Stimulated activated CD8-positive, alpha-beta memory T cell treated with anti-CD3 and anti-CD28 coated beads, Interleukin-15, amount 100 ng/mL, for 4 hours (primary cell): ENCODE measurements at places on chromosomes 4 and X.
A peak's percentile ranks its signal among the peaks of the same experiment; 100 is the strongest.

DNA sequence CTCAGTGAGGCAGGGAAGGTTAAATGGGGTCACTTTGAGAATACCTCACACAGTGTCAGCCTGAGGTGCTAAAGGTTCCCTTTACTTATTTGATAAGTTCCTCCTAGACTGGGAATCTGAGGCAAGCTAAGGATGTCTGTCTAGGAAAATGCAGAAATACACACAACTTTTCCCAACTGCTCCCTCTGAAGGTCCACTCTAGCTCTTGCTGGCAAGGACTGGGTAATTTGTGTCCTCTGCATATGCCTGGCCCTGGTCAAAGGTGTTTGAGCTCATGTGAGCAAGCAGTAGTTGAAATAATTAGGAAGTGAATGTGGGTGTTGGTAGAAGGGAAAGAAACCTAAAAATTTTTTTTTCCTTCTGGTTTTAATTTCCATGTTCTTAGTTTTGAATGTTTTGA lies 21.3 kb downstream of the TXLNG start:
- no peak for DNase-seq

DNA sequence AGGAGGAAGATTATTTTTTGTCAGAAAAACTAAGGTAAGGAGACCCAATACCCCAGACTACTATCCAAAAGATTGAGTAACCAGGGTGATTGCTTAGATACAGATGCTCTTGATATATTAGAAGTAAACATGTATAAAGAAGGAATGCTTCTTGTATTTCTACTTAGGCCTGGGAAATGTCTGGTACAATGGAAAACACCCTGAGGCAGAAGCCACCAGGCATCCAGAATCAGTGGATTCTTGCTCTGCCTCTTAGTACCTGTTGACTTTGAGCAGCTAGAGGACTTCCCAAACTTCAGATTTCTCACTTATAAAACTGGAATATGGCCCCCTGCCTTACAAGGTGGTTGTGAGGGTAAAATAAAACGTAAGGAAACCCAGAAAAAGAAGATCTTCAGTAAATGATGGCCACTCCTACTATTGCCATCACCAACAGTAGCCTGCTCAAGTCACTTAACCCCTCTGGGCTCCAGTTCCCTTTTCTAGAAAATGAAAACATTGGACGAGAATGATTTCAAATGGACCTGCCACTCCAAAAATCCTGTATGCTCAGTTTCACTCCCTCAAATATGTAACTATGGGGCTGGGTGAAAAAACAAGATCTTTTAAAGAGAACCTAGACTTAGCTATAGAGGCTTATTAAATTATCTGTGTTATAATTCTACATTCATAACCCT lies 56.6 kb downstream of the AMELX start:
- no peak for DNase-seq

DNA sequence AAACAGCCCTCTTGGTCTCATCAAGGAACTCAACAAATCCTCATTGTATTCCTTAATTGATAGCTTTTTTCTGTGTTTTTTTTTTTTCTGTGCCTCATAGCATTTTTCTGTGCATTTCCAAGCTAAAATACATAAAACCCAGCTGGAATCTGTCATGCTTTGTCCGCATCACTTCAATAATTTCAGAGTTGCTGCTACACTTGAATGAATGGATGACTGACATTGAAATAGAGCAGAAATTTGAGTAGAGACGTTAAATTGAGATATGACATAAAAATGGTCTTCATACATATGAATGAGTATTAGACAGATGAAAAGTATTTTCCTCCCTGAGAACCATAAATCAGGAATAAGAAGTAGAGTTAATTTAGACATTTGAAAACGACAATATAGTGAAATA lies 593.2 kb downstream of the TMA16 start:
- DNase-seq: no peak

GRCh38 chr4:33062155-33062806 lies 2342.1 kb downstream of the PCDH7 start:
- DNase-seq: no peak

DNA sequence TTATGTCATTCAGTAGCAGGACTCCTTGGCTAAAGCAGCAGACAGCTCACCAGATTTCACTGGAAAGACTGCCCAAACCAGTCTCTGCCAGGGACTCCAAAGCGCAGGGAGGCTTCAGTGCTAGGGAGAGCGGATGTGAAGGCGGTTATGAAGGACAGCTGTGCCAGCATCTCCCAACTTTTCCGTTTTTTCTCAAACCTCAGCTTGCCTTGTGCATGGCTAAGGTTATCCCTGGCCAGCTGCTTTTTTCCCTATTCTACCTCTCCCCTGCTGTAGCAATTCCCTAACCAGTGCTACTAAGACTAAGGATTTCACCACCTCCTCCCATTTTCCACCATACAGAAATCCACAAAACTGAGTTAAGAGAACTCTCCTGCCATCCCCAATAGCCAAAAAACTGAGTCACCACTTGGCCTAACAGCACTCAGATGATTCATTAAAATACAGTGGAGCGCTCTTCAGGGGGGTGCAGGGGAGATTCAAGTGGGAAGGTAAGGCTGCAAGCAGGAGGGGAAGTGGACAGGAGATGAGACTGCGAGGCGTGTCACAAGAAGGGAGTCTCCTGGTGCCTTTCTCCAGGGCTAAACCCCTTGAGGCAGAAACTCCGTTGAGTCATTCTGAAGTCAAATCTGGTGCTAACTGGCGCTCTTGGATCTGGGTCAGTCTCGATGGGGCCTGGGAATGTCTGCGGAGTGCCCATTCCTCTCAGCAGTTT lies 90.7 kb downstream of the PALLD start:
- DNase-seq: no peak

- no peak for DNase-seq
Measured at GRCh38 chr4:61220556-61220955, 20.4 kb downstream of the ADGRL3 start.

GRCh38 chr4:87679449-87680169 lies 29.5 kb downstream of the DMP1 start:
- no peak for DNase-seq

DNA sequence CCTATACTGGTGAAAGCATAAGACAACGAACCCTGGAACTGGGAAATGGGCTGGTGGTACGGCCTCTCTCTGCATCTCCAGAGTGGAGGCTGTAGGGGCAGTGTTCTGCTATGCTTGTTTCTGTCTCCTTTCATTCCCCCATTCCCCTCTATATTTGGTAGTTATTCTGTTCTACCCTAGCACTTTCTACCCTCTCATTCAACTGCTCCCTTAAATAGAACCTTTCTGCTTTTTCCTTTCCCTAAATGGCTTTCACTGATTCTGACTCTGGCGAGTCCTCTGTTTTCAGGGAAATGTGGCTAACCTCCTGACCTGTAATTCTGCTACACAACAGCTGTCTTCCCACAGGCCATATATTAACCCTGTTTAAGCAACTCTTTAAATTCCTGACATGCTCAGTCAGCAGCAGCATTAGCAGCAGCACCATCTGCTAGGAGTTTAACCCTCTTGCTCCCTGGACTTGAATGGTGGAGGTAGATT lies 94.2 kb downstream of the CXCL13 start:
- DNase-seq: no peak

GRCh38 chrX:7334253-7334935 lies 186.4 kb upstream of the PUDP start:
- no peak for DNase-seq

DNA sequence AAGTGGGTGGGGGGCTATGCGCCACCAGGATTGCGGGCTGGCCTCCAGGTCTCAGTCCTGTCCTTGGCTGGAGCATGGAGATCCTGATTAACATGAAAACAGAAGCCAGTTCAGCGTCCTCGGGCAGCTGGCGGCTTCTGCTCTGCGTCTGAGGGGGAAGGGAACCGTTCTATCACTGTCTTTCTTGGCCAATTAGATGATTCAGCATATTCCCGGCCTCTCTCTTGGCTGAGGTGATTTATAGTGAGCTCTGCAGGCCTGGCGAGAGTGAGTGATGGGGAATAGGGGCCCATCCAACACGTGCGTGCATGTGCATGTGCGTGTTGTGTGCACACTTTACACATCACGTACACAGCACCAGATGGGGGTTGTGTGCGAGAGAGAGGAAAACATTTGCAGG lies 145.8 kb upstream of the ATP6AP2 start:
- DNase-seq: no peak

GRCh38 chr4:149238097-149238496 lies 577.5 kb downstream of the IQCM start:
- no peak for DNase-seq

- no peak for DNase-seq
Measured at GRCh38 chrX:97705936-97706335, 822.2 kb downstream of the RPA4 start.

DNA sequence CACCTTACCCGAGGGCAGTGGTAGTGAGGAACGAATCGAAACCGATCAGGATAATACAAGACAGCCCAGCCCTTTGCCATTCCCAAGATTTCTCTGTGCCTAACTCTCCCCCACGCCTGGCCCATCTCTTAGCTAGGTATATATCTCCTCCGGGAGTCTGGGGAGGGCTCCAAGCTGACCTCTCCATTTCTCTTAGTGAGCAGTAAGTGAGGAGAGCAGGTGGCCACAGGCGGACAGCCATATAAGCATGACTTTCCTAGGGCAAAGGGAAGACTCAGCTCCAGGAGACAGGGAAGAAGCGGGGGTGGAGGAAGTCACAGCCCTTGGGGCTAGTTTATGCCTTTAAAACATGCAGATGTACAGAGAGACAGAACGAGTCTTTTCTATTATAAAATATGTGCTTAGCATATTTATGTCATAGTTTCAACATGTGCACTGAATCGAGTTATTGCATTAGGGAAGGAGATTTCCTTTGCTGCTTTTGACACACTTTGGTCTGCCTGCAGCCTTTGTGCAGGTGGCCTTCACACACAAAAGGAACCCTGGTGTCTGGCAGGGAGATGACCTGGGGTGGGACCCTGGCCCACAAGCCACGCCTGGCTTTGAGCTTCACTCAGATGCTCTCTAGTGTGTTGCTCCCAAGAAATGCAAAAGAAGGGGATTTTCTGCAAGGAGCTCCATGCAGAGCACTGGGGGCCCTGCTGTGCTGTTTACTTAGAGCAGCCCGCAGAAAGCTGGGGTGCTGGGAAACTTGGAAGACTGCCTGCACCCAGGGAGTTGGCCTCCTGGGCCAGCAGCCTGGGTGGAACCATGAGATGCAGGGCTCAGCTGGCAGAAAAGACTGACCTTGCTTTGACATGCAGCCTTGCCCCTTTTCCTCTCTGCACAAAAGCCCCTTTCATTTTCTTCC lies 613.3 kb downstream of the BCOR start:
- no peak for DNase-seq

- no peak for DNase-seq
Measured at GRCh38 chrX:37922928-37923327, 75.6 kb upstream of the DYNLT3 start.

- no peak for DNase-seq
Measured at GRCh38 chr4:10098780-10099160, 17.8 kb downstream of the WDR1 start.

- DNase-seq: no peak
Measured at GRCh38 chrX:19695884-19696283, 180.6 kb upstream of the MAP3K15 start.

DNA sequence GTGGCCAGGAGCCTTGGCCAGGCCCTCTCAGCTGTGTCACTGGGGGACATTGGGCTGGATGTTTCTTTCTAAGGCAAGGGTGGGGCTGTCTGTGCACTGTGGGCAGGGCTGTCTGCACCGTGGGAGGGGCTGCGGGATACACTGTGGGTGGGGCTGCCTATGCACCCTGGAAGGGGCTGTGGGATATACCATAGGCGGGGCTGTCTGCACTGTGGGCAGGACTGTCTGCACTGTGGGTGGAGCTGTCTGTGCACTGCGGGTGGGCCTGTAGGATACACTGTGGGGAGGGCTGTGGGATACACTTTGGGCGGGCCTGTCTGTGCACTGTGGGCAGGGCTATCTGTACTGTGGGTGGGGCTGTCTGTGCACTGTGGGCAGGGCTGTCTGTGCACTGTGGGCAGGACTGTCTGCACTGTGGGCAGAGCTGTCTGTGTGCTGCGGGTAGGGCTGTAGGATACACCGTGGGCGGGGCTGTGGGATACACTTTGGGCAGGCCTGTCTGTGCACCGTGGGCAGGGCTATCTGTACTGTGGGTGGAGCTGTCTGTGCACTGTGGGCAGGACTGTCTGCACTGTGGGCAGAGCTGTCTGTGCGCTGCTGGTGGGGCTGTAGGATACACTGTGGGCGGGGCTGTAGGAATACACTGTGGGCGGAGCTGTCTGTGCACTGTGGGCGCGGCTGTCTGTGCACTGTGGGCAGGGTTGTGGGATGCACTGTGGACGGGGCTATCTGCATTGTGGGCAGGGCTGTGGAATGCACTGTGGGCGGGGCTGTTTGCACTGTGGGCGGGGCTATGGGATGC lies 31.1 kb downstream of the ACOX3 start:
- DNase-seq: peak; percentile 43

GRCh38 chr4:24249972-24250371 lies 334.4 kb downstream of the DHX15 start:
- DNase-seq: no peak

GRCh38 chrX:66601522-66601921 lies 37.4 kb downstream of the EDA2R start:
- DNase-seq: no peak

GRCh38 chrX:39502486-39502885 lies 595.3 kb downstream of the BCOR start:
- no peak for DNase-seq

GRCh38 chr4:153798420-153798819 lies 9.5 kb upstream of the SFRP2 start:
- no peak for DNase-seq

- DNase-seq: no peak
Measured at GRCh38 chr4:47668810-47669408, 169.0 kb downstream of the CORIN start.

- DNase-seq: no peak
Measured at GRCh38 chrX:41127477-41128192, 42.4 kb downstream of the USP9X start.

- DNase-seq: no peak
Measured at GRCh38 chr4:11223311-11223710, 205.4 kb downstream of the HS3ST1 start.

- no peak for DNase-seq
Measured at GRCh38 chrX:28487818-28488217, 99.4 kb upstream of the IL1RAPL1 start.

DNA sequence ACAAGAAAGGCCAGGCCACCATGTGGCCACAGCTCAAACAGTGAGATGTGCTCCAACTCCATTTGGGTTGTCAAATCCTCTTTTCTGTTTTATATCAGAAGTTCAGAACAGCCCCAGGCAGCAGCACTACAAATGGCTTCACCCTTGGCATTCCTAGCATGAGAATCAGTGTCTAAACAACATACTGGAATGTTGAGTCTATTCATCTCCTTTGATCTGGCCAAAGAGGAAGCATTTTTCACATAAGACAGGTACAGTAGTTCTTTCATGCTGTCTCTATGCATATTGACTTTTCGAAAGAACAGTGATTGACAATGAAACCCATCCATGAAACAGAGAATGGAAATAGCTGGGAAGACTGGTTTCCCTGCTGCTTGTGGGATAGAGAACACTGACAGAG lies 289.5 kb downstream of the USP46 start:
- no peak for DNase-seq
